ENCODE measurements at places on chromosomes 12 and 14.

DNA sequence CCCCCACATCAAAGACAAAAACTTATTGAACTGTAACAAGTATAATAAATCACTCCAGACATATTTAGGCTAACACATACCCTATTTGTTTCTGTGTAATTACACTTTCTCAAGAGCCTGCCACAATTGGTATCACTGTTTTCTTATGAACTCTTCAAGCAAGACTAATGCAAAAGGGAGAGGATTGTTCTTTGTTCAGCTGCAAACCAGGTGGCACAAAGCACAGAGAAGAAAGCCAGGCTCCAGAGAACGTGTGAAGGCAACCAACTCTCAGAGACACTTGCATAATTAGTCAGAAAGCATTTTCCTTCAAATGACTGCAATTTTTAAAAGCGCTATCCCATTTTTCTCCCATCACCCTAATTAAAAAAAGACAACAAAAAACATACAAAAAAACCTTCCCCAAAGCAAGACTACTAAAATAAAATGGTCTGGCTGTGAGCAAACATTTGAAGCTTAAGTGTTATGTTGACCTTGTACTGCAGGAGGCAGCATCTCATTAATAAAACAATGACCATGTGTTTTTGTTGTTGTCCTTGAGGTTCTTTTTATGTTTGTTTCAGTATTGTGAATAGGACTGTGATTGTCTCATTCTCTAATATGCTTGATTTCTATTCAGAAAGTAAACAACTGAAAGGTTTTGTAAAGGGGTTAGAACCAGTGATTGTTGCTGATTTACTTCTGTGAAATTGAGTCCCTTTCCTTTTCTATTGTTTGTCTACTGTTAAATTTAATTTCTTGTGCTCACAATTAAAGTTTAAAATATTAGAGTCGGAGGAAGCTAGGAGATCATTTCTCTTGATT, 452.7 kb upstream of the PDE3A start:
- DNase-seq = no peak

DNA sequence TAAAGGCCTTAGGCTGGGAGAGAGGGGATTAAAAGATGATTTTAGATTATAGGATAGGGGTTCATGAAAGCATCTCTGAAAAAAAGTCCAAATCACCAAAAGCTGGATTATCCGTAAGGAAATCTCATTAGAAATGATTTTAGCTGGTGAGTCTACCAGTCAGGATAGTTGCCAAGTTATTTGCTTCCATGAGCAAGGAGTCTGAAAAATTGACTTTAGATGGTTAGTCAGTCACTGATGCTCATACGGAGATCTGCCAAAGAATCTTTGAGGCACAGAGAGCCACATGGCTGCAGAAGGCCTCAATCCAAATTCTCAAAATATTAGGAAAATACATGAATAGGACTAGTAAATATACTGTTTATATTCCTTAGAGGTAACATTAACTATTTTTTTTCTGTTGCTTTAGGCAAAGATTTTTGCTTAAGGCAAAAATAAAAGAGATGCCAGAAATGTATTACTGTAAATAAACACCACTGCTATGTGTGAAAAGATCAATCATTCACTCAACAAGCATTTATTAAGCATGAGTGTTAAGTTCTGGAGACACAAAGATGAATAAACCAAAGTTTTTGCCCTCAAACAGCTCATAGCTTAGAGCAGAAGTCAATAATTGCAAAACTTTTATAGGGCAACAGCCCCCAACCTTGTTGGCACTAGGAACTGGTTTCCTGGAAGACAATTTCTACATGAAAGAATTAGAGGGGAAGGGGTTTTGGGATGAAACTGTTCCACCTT, 105.2 kb downstream of the BBS10 start:
- no peak for DNase-seq

DNA sequence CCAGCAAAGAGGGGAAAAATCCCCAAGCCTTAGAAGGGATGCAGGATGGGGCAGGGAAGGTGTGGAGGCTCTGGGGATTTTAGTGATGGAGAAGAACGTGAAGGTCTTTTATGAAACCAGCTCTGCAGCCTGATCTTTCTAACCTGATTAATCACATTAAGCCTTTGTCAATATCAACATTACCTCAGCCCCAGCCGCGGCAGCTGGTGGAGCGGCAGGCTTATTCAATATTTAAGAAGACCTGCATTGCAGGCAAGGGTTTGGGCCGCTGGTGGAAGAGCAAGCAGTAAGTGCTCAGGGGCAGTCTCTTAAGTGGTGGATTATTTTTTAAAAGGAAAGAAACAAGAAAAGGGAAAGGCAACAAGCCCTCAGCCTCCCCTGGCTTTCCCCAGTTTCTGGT, 16.6 kb downstream of the RPH3A start:
- DNase-seq = no peak

- no peak for DNase-seq
These were observed 132.7 kb upstream of the DYRK2 start for GRCh38 chr12:67515679-67516340.

DNA sequence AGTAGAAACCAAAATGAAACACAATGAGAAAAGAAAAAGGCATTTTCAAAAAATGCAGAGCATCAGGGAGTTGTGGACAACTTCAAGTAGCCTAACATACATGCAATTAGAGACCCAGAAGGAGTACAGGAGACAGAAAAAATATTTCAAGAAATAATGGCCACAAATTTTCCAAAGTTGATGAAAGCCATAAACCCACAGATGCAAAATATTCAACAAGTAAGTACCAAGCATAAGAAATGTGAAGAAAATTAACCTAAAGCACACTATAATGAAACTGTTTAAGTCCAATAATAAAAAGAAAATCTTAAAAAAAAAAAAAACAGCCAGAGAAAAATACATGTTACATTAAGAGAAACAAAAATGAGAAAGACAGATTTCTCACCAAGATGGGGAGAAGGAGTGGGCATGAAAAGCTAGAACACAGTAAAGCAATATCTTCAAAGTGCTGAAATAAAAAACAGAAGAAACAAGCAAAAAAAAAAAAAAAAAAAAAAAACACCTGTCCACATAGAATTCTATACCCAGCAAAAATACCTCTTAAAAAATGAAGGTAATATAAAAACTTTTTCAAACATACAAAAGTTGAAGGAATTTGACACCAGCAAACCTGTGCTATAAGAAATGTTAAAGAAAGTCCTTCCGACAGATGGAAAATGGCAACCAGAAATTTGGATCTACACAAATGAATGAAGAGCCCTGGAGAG, 77.1 kb downstream of the PRKAB1 start:
- DNase-seq = no peak

DNA sequence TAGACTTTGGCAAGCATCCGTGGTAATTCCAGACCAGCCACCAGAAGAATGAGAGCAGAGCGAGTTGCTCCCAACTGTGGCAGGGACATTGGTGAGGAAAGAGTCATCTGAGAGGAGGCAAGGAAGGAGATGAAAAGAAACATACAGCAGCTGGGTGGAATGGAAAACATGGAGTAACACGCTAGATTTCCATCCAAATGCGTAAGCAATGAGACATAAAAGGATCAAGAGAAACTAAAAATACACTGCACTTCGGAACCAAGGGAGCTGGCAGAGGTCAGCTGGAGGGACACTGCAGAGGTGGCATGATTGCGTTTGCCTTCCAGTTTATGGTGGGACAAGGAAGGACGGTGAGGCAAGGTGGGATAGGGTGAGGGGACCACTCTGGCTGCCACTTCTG, 82.9 kb downstream of the DDX51 start:
- DNase-seq = no peak

GRCh38 chr12:23340351-23340750, 609.1 kb downstream of the SOX5 start:
- DNase-seq = no peak

DNA sequence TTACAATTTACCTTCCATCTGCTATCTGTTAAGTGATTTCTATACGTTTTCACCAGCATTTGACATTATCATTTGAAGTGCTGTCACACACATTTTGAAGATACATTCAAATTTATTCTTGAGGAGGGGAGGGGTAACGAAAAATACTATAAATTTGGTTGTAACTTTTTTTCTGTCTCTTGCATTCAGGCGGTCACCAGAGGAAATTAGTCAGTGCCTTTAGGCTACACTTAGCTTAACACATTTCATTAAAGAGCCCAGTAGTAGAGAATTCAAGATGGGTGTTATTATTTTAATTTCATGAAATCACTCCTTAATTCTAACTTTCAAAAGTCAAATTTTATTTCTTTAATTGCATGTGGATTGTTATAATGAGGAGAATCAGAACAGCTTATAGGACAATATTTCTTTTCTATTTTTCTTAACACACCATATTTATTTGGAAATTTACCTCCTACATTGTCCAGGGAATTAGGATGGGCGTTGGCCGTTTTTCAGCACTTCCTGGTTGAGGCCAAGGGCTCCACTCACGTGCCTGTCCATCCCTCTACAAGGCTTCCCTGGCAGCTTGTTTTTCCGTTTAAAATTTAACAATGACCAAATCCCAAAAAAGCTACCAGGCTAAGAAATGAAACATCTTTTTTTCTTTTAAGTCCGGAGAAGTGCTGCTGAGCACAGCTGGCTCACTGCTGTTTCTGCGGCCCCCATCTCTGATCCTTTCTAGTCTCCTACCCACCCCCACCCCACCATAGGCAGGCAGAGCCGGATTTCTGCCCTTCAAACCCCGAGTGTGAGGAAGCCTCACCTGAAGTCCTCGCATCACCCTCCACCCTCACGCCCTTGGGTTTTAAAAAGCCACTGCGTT, 1.1 kb upstream of the FAR2 start:
- no peak for DNase-seq

- peak; percentile 39 for DNase-seq
These were observed 11.7 kb downstream of the TPCN1 start for GRCh38 chr12:113232840-113233585.

GRCh38 chr12:28108599-28108998, 81.7 kb upstream of the CCDC91 start:
- DNase-seq = no peak

- DNase-seq = peak; percentile 29
These were observed at the start of gene AMDHD1 for GRCh38 chr12:95943330-95943842. Gene AMDHD1 (plus strand): TSS chr12:95943331. CDS start chr12:95943399, 68 bp downstream.

GRCh38 chr14:33612197-33612505, 338.7 kb downstream of the EGLN3 start:
- DNase-seq = no peak

GRCh38 chr12:122610911-122611310, 83.9 kb downstream of the KNTC1 start:
- DNase-seq = no peak

- no peak for DNase-seq
These were observed 218.2 kb downstream of the ASCL1 start for GRCh38 chr12:103175625-103176024.

DNA sequence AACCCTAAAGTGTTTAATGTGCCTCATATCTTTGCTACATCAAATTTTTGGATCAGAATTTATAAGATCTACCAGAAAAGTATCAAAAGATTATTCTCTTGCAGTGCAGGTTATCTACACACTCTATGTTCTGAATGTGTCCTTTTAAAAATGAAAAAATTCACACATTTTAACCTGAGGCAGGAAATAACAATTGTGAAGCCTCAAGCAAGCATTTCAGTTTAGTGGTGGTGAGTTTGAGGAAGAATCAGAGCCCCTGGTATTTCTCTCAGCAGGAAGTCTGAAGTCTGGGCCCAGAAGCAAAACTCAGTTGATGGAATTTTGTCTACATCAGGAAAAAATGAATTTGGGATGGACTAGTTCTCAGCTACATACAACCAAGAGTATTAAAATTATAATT, 137.0 kb upstream of the PZP start:
- no peak for DNase-seq

DNA sequence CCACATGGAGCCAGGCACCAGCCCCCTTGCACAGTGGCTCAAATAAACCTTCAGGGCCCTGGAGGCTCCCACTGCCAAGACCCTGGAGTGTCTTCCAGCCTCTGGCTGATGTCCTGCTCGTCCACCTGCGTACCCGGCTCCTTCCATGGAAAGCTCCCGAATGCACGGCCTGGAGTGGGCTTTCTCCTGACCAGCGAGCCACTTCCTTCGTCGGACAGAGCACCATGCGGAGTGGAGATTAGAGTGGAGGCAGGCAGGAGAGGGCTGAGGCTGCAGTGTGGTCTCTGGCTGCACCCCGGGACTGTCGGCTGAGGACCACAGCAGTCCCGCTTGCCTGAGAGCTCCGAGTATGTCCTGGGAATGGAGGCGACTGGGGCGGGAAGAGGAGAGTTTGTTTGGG, 93.7 kb upstream of the SFSWAP start:
- no peak for DNase-seq

- no peak for DNase-seq
These were observed 14.7 kb upstream of the POC1B start for GRCh38 chr12:89540586-89540985.

- DNase-seq = no peak
These were observed 47.1 kb downstream of the FLRT2 start for GRCh38 chr14:85576848-85577542.

DNA sequence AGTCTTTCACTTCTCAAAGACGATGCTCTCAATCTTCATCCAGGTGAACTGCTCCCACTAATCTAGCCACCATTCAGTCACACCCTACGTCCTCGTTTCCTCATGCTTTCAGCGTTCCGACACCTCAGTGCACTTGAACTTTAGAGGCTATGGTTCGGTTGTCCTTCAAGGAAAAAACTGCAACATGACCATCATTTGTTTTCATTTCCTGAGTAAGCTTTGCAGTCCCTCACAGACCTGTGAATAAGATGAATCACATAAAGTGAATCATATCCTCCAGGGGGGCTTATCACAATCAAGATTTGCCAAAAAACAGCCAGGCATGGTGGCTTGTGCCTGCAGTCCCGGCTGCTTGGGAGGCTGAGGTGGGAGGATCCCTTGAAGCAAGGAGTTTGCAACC, 80.2 kb downstream of the TMCC3 start:
- no peak for DNase-seq

DNA sequence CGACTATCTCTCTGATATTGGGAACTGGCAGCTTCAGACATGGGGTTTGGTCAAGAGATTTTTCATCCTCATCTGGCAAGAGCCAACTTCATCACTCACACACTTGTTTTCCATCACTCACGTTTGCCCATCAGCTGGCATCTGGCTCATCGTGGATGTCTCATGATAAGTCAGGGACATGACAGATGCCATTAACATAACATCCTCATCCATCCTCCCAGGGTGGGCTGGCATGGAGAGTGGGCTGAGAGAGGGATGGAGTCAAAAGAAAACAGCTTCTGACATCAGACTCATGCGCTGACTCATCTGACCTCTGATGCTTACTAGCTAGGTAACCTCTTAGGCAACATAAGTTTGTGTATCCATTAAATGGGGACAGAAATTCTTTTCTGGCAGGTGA, 1.8 kb upstream of the VSX2 start:
- DNase-seq = no peak

DNA sequence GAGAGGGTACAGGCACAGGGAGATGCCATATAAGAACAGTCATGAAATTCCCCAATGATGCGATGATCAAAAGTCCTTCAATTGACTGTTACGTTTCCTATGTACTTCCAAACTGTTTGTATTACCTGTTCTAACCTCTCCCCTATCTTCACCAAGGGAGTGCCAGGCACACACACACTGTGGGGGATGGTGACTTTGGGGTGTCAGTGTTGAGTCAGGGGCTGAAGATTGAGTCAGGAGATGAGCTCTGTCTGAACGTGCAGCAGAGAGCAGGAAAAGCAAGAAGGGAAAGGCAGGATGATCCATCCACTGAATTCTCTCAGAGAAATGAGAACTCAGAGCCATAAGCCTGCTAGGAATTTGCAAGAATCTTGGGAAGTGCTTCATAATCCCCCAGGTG, 153.4 kb downstream of the EFCAB11 start:
- DNase-seq = no peak
